ENCODE measurements at places on chromosomes 13 and 19. TPM values are rescaled to one million over a fixed set of nuclear protein-coding genes. Genes with fewer than 3 reads are reported as not detected.
A peak's percentile ranks its signal among the peaks of the same experiment; 100 is the strongest.

CACNG7 gene
- total RNA-seq, result not detected

DNA sequence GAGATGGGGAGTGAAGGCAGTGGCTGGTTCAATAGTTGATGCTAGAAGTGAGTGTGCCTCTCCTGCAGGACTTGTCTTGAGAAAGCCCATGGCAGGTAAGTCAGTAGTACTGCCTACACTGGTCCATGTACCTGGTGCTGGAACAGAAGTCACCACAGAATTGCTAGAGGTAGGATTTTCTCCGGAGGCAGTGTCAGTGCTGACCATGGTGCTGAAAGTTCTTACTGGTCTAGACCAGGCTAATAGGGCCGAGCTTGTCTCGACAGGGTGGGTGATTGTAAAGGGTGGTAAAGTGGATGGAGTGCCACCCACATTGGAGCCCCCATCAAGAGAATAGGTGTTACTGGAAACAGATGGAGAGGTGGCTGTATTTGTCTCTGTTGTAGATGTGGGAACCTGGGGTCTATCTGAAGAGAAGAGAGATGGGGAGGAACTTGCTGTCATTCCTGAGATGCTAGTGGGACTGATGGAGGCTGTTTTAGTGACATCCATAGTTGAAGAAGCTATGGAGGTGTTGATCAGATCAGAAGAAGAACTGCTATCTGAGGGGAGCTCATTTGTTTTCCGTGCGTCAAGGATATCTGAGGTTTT, 36.6 kb downstream of the MUC16 start:
- H3K4me1 ChIP-seq, result no peaks in the 10 kb centered on the region
- no peak for DNase-seq
- no peak overlapping the region for H3K27ac ChIP-seq
- H3K4me3 ChIP-seq, result no peak overlapping the region
- H3K27me3 ChIP-seq, result no peaks in the 10 kb centered on the region

CAPS gene
- total RNA-seq, result 16.4 TPM

- no peak for DNase-seq
- no peak overlapping the region for H3K27ac ChIP-seq
- no peaks in the 10 kb centered on the region for H3K36me3 ChIP-seq
- no peaks in the 10 kb centered on the region for H3K4me1 ChIP-seq
- H3K27me3 ChIP-seq, result no peaks in the 10 kb centered on the region
Measured at GRCh38 chr13:37187105-37187504, 81.6 kb upstream of the CSNK1A1L start.

DNA sequence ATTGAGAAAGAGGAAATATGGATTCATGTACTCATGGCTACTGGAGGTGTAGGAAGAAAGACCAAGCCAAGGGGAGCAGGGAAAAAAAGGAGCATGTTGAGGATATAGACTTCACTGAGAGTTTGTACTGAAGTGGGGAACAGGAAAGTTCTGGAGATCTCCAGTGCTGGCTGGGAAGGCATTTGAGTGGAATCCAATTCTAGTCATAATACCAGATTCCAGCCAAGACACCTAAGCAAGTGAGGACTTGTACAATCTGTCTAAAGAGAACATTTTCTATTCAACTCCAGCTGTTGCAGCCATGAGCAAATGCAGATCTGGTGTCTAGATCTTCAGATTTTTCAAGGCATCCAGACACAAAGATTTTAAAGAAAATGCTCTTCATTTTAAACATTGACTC, 412.5 kb downstream of the OXGR1 start:
- H3K36me3 ChIP-seq, result no peaks in the 10 kb centered on the region
- no peak for DNase-seq
- H3K27ac ChIP-seq, result no peak overlapping the region
- H3K27me3 ChIP-seq, result no peaks in the 10 kb centered on the region
- H3K4me1 ChIP-seq, result no peaks in the 10 kb centered on the region
- H3K4me3 ChIP-seq, result no peak overlapping the region

GRCh38 chr19:43562698-43563241, 12.6 kb downstream of the XRCC1 start:
- no peaks in the 10 kb centered on the region for H3K27me3 ChIP-seq
- no peaks in the 10 kb centered on the region for H3K36me3 ChIP-seq
- H3K4me3 ChIP-seq, result no peak overlapping the region
- H3K4me1 ChIP-seq, result no peaks in the 10 kb centered on the region
- DNase-seq, result no peak

- H3K4me3 ChIP-seq, result no peak overlapping the region
- peaks cover under 1% of the 10 kb centered on the region for H3K27me3 ChIP-seq
- H3K4me1 ChIP-seq, result no peaks in the 10 kb centered on the region
- no peak for DNase-seq
- H3K27ac ChIP-seq, result no peak overlapping the region
- H3K36me3 ChIP-seq, result no peaks in the 10 kb centered on the region
Measured at GRCh38 chr19:41187884-41188279, 5.1 kb upstream of the CYP2S1 start.

GRCh38 chr13:25044071-25044470, 51.9 kb upstream of the PABPC3 start:
- peaks cover 51% of the 10 kb centered on the region for H3K27me3 ChIP-seq
- no peaks in the 10 kb centered on the region for H3K4me1 ChIP-seq
- H3K27ac ChIP-seq, result no peak overlapping the region
- H3K4me3 ChIP-seq, result no peak overlapping the region
- no peak for DNase-seq
- H3K36me3 ChIP-seq, result no peaks in the 10 kb centered on the region

- no peak for DNase-seq
- no peaks in the 10 kb centered on the region for H3K27me3 ChIP-seq
- no peak overlapping the region for H3K27ac ChIP-seq
- H3K4me3 ChIP-seq, result no peak overlapping the region
- no peaks in the 10 kb centered on the region for H3K4me1 ChIP-seq
- no peaks in the 10 kb centered on the region for H3K36me3 ChIP-seq
Measured at GRCh38 chr13:41915081-41915480, 45.8 kb downstream of the VWA8 start.

DNA sequence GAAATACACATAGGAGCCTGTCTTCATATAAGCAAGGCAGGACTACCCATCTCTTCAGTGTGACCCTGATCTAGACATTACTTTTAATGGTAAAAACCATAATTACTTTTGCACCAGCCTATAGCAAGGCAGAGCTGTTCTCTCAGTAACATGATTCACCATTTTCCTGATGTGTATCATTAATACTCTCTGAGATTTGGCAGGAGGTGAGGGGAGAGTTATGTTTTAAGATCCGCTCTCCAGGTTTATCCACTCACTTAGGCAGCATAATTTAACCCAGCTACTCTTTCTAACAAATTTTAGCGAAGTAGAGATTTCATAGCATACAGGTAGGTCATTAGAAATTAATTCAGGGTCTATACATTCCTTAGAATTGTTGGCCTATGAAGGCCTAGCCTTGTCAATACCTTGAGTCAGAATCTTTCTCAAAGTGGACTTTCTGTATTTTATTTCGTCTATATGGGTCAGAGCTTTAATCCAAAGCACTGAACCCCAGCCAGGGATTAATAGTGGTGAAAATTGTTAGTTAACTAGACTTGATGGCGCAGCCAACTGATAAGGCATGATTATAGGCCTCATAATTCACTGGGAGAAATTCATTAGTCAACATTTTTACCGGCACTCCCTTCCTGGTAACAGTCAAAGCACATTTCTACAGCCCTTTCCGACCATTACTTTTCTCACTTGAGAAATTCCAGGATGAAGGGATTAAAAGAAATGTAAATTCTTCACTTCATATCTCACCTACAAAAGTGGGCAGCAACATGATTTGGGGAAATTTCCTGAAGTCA, 955.1 kb downstream of the DIAPH3 start:
- no peak overlapping the region for H3K27ac ChIP-seq
- no peak for DNase-seq
- H3K36me3 ChIP-seq, result no peaks in the 10 kb centered on the region
- H3K4me3 ChIP-seq, result no peak overlapping the region
- no peaks in the 10 kb centered on the region for H3K27me3 ChIP-seq

DNA sequence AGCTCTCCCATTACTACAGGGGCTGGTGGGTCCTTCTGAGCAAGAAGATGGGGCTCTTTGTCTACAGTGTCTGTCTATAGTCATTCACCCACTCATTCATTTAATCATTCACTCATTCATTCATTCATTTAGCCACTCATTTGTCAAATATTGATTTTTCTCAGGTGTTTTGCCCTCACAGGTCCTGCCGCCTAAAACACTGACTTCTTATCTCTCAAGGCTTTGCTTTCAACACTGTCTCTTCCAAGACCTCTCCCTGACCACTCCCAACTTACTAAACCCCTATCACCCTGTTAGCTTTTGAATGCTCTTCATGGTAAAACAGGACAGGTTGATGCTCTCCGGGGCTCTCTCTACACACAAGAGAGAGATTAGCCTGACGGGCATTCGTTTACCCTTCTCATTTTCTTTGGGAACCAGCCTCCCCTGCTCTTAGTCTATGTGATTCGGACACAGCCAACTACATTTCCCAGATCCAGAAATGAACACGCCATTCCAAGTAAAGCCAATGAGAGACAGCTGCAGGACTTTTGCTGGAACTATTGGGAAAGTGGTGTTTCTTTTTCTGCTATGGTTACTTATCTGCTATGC, 22.7 kb downstream of the FAM187B start:
- H3K27ac ChIP-seq, result no peak overlapping the region
- H3K4me1 ChIP-seq, result no peaks in the 10 kb centered on the region
- H3K36me3 ChIP-seq, result no peaks in the 10 kb centered on the region
- H3K27me3 ChIP-seq, result no peaks in the 10 kb centered on the region
- DNase-seq, result no peak

DNA sequence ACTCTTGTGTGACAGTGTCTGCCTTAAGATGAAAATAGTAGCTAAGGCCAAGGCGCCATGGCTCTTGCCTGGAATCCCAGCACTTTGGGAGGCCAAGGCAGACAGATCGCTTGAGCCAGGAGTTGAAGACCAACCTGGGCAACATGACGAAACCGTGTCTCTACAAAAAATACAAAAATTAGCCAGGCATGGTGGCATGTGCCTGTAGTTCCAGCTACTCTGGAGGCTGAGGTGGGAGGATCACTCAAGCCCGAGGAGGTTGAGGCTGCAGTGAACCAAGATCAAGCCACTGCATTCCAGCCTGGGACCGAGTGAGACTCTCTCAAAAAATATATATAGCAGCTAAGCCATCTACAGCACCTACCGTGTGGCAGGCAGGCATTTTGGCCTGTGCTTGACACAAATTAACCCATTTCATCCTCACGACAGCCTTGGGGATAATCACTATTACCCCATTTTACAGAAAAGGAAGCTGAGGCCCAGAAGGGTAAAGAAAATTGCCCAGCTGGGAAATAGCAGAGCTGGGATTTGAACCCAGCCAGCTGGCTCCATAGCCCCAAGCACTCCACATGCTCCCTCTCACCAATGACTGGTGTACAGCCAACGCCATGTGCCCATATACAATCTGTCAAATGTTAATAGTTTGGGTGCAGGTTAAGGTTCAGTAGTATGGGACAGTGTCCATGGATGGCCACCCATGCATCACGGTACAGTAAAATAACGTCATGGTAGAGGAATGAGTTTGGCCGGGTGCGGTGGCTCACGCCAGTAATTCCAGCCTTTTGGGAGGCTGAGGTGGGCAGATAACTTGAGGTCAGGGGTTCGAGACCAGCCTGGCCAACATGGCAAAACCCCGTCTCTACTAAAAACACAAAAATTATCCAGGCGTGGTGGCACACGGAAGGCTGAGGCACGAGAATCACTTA, 3.1 kb downstream of the SLC1A5 start:
- DNase-seq, result no peak
- peaks cover 15% of the 10 kb centered on the region for H3K4me1 ChIP-seq
- H3K4me3 ChIP-seq, result peak overlapping the region; percentile 95
- H3K27me3 ChIP-seq, result no peaks in the 10 kb centered on the region
- H3K27ac ChIP-seq, result peak overlapping the region; percentile 90
- no peaks in the 10 kb centered on the region for H3K36me3 ChIP-seq

DNA sequence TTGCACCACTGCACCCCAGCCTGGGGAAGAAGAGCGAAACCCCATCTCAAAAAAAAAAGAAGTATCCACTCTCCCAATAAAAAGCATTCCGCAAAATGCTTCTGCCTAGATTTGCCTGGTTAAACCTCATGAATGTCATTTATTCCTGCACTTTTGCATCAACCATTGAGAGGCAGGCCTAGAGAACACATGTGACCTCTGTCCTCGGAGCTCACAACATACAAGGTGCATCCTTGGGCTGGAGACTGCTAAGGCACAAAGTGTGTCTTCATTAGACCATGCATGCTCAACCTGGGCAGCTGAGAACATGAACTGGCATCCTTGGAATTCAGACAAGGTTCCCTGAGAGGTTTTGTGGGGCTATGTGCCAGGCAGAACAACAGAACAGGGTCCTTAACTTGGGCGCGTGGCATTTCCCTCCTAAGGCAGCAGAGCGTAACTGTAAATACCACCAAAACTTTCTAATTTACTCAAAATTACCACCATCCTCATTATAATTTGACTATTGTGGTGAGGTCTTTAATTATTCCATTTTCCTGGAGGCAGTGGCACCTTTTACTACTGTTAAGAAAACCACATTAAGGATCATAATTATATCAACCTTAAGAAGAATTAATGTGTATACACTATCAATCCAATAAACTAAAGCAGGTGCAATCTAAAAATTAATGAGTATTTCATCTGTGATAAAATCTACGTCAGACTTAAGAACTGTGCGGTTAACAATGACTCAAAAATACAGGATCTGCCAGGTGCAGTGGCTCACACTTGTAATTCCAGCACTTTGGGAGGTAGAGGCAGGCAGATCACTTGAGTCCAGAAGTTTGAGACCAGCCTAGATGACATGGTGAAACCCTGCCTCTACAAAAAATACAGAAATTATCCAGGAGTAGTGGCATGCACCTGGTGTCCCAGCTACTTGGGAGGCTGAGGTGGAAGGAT, 13.8 kb downstream of the RCBTB1 start:
- H3K4me1 ChIP-seq, result no peaks in the 10 kb centered on the region
- no peaks in the 10 kb centered on the region for H3K27me3 ChIP-seq
- DNase-seq, result peak; percentile 33
- no peak overlapping the region for H3K4me3 ChIP-seq

DNA sequence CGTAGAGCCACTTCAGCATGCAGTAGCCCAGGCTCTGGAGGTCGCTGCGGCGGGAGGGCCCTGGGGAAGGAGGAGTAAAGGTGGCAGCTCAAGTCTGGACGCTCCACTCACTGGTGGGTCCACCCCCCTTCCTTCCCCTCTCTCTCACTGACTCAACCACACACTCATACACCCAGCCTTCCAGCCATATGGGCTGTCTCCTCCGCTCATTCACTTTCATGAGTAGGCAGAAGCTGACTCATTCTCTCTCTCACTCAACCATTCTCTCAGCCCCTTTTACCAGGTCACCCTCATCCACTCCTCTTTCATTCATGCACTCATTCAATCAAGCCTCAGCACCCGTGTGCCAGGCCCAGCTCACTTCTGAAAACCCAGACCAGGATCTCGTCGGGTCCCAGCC, 27.5 kb upstream of the SIGLEC11 start:
- H3K36me3 ChIP-seq, result no peaks in the 10 kb centered on the region
- no peak overlapping the region for H3K27ac ChIP-seq
- H3K4me3 ChIP-seq, result no peak overlapping the region
- no peak for DNase-seq

MISP3 gene
- 4.6 TPM for total RNA-seq

ZFP14 gene
- 8.5 TPM for total RNA-seq

Data from breast epithelium (tissue), 4 donors.